GM20000 (cell line): ENCODE measurements at places on chromosomes 3 and 15.
A peak's percentile ranks its signal among the peaks of the same experiment; 100 is the strongest.

- DNase-seq, result no peak
Measured at GRCh38 chr3:55639896-55640765, 153.0 kb upstream of the WNT5A start.

DNA sequence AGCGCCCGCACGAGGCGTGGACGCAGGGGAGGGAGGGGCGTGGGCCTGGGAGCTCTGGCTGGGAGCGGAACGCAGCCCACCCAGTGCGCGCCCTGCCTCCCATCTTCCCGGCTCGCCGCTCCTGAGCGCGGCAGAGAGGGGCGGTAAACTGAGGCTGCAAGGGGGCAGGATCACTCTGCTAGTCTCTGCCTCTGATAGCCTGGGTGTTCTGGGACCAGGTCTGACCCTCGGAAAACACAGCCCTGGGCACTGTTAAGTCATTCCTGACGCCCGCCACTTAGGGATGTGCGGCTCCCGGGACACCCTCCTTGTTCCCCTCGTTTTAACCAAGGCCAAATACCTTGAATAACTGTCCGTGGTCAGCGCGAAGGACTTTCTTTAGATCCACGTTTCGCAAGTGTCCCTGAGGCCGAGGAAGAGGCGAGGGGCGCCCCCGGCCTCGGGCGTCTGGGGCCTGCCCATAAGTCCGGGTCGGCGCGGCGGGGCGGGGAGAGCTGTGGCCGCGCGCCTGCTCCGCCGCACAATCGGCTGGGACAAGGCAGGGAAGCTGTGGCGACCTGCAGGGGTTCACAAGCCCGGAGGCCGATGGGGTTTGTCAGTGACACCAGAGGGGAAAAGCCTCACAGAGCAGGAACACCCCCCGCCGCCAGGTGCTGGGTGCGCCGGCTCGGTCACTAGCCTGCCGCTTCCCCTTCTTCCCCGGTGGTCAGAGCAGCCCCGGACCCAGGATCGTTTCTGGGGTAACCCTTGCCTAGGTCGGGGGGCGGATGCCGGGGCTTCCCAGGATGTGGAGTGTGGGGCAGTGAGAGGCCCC lies 1.5 kb downstream of the ITPKA start:
- DNase-seq, result peak; percentile 75

GRCh38 chr15:74749832-74750231 lies 1.2 kb downstream of the CYP1A2 start:
- DNase-seq, result no peak

DNA sequence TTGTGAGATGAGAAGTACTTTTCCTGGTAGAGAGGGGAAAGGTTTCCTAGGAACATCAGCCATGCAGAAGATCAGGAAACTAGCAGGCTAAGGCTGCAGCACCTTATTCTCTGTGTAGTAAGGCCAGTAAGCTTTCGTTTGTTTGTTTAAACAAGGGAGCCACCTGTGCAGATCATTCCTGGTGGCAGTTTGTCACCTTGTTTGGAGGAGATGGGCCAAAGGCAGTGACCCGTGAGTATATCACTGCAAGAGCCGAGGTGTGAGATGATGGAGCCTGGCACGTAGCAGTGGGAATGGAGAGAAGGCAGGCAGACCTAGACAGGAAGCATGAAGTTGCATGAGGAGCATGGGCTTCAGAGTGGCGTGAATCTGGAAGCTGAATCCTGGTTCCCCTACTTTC lies 19.6 kb downstream of the ATG7 start:
- DNase-seq, result no peak

GRCh38 chr15:79090487-79091203 lies at the start of gene RASGRF1:
RASGRF1 (minus strand) TSS chr15:79090780; CDS start chr15:79090498, 282 bp downstream.
- DNase-seq, result peak; percentile 28

DNA sequence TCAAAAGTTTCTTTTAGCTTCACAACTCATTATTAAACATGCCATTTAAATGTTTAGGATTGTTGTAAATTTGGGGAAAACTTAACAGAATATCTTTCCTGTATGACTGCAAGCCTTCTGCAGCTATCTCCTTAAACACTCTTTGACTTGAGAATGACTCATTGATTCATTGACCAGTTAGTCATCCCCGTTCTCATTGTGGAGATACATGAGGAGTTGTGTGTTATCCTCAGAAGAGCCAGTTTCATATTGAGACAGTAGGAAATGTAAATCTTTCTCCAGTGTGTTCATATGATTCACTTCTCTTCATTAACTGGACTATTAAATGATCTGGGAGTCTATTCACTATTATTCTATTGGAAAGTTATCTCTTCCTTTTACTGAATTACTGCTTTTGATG lies 83.0 kb downstream of the CRYGS start:
- DNase-seq, result no peak

GRCh38 chr3:134296616-134297015 lies 46.0 kb upstream of the RYK start:
- DNase-seq, result no peak

GRCh38 chr3:190155752-190156151 lies 35.1 kb upstream of the P3H2 start:
- no peak for DNase-seq

DNA sequence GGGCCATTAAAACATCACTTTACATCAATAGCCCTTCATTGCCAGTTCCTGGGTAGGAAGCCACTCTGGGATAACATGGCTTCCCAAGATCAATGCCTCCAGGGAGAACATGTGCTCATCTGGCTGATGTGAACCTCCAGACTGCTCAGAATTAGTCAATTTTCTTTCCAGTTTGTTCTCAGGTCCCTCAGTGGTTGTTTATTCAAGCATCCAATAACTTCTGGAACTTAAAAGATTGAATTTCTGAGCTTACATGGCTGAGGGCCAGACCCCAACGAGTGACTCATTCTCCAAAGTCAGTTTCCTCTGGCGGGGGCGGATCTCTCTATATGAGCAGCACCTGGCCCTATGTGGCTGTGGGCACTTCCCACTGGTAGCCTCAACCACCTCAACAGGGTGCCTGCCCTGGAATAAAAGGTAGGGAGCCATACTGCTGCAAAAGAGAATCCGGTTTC lies 34.0 kb downstream of the LYZL4 start:
- DNase-seq, result no peak

DNA sequence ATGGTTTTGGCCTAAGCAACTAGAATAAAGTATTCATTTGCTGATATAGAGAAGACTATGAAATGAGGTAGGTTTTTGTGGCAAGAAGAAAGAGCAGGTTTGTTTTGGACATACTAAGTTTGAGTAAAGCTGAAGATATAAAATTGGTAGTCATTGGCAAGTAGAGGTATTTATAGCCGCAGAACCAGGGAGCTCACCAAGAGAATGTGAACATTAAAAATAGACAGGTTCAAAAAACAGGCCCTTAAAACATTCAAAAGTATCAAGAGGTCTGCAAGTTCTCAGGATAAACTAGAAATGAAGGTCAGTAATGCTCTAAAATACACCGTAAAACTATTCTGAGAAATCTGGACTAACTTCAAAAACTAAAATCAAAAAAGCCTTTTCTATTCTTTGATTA lies 240.7 kb downstream of the SCAPER start:
- no peak for DNase-seq

DNA sequence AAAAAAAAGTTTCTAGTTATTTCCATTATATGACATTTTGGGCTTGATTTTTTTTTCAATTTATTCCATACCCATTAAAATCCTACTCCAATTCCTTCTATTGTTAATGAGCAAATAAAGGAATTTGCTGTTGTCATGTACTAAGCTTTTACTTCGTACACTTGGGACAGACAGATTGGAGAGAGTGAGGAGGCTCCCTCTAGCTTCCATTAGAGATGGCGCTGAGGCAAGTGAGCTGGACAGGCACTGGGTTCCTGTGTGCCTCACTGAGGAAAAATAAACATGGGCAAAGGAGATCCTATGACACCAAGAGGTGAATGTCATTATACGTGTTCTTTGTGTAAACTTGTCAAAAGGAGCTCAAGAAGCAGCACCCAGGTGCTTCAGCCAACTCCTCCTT lies 441.1 kb upstream of the MDFIC2 start:
- DNase-seq, result no peak

GRCh38 chr3:8755564-8756237 lies 13.7 kb downstream of the OXTR start:
- DNase-seq, result no peak

DNA sequence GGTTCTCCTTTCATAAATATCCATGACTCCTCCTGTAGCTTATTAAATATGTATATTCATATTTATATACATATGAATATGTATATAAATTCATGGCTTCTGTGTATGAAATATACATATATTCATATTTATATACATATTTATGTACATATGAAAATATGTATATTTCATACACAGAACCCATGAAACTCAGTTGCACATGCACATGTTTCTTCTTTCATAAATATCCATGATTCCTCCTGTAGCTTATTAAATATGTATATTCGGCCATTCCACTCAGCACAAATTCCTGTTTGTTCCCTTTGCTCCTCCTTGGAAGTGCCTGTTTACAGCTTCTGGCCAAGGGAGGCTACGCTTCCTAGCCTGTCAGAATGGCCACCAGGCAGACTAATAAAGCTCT lies 221.6 kb downstream of the IL5RA start:
- DNase-seq, result no peak

GRCh38 chr3:179887295-179887943 lies 149.3 kb downstream of the PEX5L start:
- DNase-seq, result no peak

DNA sequence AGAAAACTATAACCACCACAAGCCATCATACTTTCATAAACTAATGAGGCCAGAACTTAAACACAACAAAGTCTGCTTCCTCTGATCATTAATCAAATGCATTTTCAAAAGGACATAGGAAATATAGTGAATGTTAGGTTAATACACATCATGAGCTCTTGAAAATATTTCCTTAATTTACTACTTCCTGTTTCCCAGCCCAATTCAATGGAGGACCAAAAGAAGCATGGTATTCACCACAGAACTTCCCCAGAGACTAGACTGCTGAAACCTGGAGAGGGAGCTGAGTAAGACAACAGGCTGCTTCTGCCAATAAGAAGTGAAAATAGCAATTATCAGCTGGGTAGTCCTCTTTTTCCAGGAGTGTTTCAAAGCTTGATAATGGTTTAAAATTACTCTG lies 250.3 kb downstream of the ULK4 start:
- DNase-seq, result no peak

GRCh38 chr15:43169888-43170287 lies 15.3 kb upstream of the CCNDBP1 start:
- DNase-seq, result no peak

- no peak for DNase-seq
Measured at GRCh38 chr3:160618363-160618762, 53.0 kb upstream of the KPNA4 start.

GRCh38 chr3:13581485-13582365 lies 32.8 kb downstream of the FBLN2 start:
- DNase-seq, result no peak

- peak; percentile 57 for DNase-seq
Measured at GRCh38 chr15:45521596-45522327, 793 bp downstream of the SLC30A4 start.

GRCh38 chr3:161409858-161410257 lies 38.5 kb upstream of the SPTSSB start:
- no peak for DNase-seq

- no peak for DNase-seq
Measured at GRCh38 chr3:153146191-153147053, 15.6 kb upstream of the RAP2B start.

- no peak for DNase-seq
Measured at GRCh38 chr15:57595011-57595866, 3.5 kb downstream of the MYZAP start.

DNA sequence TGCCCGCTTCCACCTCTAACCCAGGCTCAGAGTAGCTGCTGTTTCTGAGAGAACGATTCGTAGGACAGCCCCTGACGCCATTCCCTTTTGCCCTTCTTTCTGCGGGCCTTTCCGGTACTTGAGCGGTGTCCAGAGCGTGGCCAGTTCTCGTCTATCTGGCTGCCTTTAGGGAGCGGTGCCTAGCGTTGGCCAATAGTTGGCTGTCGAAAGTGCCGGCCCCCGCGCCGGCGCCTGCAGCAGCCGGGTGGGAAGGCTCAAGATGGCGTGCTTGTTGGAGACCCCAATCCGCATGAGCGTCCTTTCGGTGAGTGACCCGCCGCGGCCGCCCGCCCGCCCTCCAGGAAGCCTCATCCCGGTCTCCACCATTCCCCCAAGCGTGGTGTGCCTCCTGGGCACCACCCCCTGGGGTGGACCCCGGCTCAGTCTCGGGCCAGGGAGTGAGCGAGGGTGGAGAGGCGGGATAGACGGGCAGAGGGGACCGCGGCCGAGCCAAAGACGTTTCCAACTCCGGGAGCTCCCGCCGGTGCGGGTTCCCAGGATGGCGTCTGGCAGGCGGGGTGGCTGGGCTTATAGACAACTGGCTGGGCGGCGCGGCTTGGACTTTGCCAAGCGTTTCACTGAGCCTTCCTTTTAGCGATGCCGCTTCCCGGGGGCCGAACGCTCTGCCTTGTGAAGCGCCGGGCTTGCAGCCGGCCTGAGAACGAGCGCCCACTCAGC lies at the start of gene ARMC8:
TSS of gene ARMC8 (plus strand) at position 6 of the 717 bp plus-strand sequence. CDS start at position 260, 254 bp downstream.
- DNase-seq, result no peak

DNA sequence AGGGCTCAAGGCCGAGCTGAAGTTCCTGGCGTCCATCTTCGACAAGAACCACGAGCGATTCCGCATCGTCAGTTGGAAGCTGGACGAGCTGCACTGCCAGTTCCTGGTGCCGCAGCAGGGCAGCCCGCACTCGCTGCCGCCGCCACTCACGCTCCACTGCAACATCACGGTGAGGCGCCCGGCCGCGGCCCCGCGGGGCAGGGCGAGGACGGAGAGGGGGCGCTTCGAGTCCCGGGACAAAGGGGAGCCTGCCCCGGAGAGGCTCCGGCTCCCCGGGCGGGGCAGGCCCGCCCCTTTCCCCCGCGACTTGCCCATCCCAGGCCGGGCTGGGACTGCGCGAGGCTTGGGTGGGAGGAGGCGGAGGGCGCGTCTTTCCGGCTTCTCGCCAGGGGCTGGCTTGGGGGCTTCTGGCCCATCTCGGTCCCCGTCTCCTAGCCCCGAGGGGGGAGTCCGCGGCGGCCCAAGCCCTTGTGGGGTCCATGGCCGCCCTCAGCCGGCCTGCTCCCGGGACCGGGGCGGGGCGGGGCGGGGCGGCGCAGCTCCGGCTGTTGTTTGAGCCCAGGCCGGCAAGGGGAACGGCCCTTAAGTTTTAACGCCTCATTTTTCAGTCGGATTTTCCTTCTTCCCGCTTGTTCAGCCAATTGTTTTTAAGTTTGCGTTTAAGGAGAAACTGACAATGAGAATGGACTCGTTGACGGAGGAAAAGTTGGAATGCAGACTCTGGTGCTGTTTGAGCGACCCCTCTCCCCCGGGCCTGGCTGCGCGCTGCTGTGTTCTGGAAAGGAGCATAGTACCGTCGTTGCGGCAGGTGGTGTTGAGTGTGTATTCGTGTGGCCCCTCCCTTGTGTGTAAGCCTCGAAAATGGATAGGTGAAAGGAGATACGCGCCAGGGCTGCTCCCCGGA lies 683 bp downstream of the UBE2Q2 start:
- DNase-seq, result peak; percentile 87
